ENCODE measurements at places on chromosomes 2 and 18.

DNA sequence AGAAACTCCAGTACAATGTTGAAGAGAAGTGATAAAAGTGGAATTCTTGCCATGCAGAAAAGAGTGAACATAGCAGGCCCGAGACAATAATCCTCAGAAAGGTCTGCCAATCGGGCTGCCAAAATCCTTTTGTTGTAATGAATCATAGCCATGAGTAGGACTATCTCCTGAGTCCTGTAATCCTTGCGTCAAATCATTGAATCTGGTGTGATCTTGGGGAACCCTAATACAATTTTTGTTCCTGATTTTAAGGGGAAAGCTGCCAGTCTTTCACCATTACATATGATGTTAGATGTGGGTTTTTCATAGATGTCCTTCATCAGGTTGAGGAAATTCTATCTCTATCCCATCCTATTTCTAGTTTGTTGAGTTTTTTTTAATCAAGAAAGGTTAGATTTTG is 2.2 kb downstream of the TPGS2 start:
- DNase-seq, result no peak

DNA sequence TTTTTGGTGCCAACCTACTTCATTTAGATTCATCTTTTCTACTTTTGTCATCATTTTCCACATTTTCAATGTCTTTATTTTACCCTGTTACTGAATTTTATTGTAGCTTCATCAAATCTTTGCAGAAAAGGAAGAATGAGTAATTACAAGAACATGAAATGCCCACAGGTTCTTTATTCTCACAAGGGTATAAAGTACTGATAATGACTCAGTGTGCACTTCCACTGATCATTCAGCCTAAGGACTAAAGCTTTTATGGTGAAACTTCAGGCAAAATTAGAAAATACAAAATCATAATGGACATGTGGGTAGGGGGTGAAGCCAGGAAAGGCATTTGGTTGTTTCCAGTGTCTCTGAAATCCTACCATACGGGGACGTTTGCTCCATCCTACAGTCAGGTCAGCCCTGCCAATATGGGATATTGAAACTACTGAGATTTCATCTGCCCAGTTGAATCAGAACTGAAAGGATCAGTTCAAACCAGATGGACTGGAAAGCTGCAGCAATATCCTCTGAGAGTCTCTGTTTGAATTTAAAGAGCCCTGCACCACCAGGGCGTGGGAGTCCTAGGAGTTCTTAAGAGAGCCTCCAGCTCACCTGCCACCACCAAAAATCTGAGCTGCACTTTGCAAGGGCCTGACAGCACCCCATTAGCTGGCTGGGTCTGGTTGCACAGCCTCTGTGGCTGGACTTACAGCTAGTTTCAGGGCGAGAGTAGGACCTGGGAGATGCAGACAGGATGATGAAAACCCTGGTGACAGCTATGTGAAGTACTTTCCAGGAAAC is 390.4 kb downstream of the CMPK2 start:
- no peak for DNase-seq

DNA sequence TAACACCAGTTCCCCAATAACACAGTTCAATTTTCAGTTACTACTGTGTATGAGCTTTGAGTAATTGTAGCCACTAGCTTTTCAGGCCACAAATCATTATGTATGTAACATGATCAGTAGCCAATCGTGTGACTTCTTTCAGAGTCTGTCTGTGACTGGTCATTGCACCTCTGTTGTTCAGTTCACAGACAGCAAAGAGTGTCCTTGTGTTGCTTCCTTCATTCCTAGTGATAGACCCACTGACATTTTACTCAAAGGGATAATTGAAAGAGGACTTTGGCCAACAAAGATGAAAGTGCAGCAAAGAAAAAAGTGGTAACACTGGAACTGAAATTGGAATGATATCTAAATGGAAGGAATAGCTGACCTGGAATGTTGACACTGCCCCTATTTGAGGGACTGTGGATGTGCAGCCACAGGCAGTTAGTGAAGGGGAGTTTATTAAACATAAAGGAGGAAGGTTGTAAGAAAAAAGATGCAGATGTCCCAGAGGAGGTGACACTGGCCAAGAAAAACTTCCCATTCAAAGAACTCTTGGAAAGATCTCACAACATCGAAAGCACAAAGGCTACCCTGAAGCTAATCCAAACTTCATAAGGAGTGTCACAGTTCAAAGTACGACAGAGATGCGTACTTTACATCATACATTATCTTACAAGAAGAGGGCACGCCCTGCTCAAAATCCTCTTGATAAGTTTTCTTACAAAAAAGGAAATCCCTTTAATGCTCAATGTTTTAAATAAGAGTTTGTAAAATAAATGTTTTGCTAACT is 19.3 kb downstream of the TTC39C start:
- DNase-seq, result no peak

DNA sequence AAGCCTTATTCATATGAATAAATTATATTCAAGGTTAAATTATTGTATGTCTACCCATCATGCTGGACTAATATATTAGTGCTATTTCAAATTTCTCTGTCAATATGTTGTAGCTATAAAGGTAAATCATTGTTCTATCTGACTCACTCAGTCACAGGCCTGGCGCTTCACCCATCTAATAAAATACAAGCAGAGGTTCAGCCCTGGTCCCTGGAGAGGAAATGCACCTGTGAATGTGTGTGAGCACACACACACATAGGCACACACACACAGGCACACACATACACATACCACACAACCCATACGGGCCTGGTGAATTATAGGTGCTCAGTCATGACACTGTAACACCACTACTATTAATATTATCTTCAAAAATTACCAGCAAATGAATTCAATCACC is 1396.1 kb downstream of the DPP10 start:
- DNase-seq, result no peak

DNA sequence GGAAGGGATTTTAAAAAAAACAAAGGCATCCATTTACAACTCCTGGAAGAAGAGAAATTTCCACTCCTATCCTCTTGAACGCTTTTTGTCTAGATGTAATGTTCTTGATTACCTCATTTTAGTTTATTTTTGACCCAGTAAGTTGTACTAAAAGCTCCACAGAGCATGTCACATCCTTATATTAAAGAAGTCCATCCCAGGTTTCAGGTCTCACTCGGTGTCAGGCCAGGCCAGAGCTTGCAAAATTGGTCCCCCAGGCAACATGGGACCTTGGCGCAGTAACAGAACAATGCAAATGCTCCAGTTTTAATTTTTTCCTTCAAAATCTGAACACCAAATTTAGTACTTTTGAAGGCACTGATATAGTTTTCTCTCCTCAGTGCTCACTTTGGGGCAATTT is 218.4 kb upstream of the REV1 start:
- DNase-seq, result no peak

- no peak for DNase-seq
These were observed 7.2 kb downstream of the HADHB start for GRCh38 chr2:26251893-26252292.

- no peak for DNase-seq
These were observed 274.6 kb downstream of the LRATD1 start for GRCh38 chr2:14907014-14907612.

DNA sequence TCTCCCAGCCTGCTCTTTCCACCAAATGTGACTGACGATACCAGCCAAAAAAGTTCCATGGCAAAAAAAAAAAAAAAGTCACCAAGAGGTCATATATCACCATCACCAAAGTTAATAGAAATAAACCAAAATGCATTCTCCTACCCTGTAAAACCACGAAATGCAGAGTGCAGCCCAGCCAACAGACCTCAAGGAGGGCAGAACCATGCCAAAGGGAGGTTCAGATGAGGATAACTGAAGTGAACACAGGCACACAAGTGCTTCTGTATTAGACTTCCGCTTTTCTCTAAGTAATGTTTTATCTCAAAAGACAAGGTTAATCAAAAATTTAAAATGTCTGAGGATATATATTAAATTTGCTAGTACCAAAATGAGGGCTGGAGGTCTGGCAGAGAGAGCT is 5.5 kb downstream of the SERPINE2 start:
- DNase-seq, result no peak

DNA sequence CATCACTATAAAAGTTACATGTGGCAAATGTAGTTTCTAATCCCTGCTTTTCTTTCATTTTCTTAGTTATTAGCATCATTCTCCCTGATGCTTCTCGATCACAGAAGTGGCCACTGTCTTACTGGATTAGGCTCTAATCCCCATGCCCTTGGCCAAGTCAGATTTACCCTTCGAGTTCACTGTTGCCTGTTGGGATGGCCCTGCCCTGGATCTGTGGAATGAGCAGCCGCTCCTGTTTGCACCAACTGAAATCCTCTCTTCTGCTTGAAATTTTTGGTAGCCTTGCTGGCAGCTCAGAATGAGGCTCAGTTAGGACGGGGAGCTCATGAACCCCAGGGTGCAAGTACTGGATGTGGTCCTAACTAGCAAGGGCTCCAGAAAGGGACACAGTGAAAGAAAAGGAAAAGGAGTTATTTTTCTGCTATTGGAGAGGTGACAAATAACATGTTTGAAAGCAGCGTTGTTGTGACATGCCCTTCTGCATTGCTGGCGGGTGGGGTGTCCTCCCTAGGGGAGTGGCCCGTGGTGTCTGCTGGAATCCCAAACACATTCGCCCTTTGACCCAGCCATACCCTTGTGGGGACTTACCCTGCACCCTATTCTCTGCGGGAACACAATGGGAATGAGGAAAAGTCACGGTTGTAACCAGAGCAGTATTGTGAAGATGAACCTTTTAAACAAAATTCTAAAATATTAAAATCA is 34.5 kb downstream of the RBFA start:
- no peak for DNase-seq

GRCh38 chr2:210318891-210319290 is 3.9 kb upstream of the MYL1 start:
- no peak for DNase-seq

DNA sequence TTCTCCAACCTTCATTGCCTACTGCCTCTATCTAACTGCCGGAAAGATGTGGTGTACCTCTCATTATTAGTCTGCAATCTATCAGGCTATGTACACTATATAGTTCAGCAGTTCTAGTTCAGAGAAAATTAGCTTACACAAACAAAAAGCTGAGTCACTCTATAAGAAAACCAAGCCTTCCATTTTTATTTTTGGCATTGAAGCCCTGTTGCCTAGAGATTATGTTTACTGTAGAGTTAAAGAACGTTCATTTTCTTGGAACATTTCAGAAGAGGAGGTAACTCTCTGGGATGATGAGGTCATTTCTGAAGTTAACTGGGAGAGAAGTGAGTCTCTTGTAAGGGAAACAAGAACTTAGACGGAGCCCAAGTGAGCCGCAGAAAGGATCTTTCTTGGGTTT is 133.5 kb downstream of the FAM124B start:
- no peak for DNase-seq

- no peak for DNase-seq
These were observed 45.4 kb downstream of the CHN1 start for GRCh38 chr2:174959787-174960186.

GRCh38 chr2:27471961-27472360 is 17.6 kb downstream of the IFT172 start:
- no peak for DNase-seq

GRCh38 chr2:172861098-172861497 is 125.5 kb downstream of the RAPGEF4 start:
- DNase-seq, result no peak

DNA sequence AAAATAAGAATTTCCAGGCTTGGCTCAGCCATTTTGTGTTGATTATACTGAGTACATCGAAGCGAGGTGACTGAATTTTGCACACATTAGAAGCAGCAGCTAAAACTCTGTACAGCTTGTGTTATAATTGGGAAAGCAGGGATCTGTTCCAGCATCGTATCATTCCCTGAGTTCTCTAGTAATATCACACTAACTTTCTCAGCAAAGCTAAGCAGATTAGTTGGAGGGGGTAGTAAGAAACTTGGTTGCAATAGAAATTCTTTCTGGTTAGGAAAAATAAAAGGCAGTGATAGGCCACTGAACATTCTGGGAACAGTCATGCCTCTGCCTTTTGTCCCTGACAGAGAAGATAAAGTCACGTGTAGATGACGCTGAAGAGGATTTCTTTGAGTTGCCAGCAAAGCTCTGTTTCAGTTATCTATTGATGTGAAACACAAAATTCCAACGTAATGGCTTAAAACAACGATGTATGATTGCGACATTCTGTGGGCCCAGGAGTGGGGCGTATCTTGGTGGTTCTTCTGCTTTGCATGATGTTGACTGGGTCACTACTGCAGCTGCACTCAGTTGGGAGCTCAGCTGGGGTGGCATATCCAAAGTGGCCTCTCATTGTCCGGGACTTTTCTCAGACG is 202.1 kb upstream of the MEX3C start:
- DNase-seq, result no peak

DNA sequence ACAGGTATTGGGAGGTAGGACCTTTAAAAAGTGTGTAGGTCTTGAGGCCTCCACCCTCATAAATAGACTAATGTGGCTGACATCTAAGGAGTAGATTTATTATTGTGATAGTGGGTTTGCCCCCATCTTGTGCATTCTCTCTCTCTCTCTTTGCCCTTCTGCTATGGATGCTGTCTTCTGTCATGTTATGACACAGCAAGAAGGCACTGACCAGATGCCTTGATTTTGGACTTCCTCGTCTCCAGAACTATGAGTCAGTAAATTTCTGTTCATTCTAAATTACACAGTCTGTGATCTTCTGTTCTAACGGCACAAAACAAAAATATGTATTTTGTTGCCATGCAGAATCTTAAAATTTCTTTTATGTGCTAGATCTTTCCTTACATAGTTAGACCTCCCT is 66.9 kb downstream of the ATAD2B start:
- no peak for DNase-seq

GRCh38 chr2:182864949-182865570 is 1.4 kb downstream of the FRZB start:
- no peak for DNase-seq

GRCh38 chr2:99864561-99865553 is 277.5 kb downstream of the AFF3 start:
- DNase-seq, result no peak

GRCh38 chr2:43766006-43766405 is 7.8 kb upstream of the DYNC2LI1 start:
- DNase-seq, result no peak

GRCh38 chr2:20663196-20664070 is 3.5 kb upstream of the GDF7 start:
- no peak for DNase-seq

DNA sequence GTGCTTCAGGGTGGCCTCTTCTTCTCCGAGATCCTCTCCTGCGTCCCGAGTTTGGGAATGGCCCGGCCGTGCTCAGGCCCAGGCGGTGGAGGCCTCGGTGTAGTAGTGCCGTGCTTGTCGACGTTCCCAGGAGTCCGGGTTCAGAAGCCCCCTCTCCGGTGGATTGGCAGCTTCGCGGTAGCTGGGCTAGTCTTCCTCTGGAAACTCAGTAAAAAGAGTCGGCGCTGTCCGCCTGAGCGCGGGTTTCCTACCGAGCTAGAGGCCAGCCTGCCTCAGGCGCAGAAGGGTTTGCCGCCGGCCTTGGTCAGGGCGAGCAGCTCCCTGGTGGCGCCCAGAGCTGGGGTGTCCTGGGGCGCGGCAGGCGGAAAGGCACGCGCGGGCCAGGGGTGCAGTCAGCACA is 3.2 kb downstream of the RALBP1 start:
- no peak for DNase-seq

DNA sequence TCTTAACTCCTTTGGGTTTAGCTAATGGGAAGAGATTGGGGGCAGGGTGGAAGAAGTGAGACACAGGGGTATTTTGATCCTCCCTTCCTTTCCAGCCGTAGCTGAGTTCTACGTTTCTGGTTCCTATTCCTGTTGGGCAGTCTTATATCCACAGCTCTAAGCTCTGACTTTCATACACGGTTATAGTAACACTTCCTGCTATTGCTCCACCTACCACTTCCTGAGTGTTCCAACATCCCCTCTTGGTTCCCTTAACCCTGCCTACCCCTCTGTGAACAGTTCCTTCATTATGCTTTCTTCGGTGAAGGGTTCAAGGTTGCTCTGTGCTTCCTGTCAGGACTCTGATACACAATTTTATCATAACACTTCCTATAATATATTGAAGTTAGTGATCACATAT is 205.1 kb downstream of the DNAH7 start:
- no peak for DNase-seq

Data from hypothalamus (tissue), 51 donors.